Activated naive CD8-positive, alpha-beta T cell treated with anti-CD3 and anti-CD28 coated beads, Interleukin-2, amount 10 ng/mL, durations not matched to agents 7 days and 5 days (primary cell): ENCODE measurements at places on chromosomes 6 and 20. TPM values are rescaled to one million over a fixed set of nuclear protein-coding genes. Genes with fewer than 3 reads are reported as not detected.

- no peak for DNase-seq
Observed at GRCh38 chr20:10079964-10080363, 45.2 kb downstream of the ANKEF1 start.

DNA sequence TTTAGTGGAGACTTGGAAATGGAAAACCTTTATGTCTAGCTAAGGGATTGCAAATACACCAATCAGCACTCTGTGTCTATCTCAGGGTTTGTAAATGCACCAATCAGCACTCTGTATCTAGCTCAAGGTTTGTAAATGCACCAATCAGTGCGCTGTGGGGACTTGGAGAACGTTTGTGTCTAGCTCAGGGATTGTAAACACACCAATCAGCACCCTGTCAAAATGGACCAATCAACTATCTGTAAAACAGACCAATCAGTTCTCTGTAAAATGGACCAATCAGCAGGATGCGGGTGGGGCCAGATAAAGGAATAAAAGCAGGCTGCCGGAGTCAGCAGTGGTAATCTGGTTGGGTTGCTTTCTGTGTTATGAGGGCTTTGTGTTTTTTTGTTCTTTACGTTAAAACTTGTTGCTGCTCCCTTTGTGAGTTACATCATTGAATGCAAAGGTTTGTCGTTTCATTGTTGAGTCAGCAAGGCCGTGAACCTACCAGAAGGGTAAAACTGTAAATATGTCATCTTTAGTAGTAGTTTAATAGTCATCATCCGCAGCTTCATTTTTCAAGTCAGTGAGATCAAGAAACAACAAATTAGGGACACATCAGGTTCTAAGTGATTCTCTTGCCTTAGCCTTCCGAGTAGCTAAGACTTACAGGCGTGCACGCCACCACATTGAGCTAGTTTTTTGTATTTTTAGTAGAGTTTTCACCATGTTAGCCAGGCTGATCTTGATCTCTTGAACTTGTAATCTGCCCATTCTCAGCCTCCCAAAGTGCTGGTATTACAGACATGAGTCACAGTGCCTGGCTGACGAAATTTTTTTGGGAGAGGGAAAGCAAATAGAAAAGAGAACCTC lies 22.7 kb upstream of the NUP153 start:
- DNase-seq: no peak

FAM135A gene
- 7.5 TPM for total RNA-seq

DNA sequence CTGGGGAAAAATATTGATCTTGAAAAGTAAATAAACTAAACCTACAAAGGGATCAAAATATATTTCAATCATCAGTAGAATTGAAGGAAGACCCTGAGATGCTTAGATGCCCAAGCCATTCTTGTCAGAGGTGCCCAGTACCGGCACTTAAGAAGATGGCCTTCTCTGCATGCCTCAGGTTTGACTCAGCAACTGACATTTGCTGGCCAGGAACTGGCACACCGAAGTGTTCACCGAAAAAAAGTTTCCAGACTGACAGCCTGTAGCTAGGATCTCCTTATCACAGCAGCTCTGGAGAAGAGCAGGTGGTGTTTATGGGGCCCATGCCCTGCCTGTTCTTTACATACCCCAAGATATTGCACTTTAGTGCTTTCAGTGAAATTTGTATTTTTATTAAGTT lies 203.2 kb downstream of the MOXD1 start:
- no peak for DNase-seq

DNA sequence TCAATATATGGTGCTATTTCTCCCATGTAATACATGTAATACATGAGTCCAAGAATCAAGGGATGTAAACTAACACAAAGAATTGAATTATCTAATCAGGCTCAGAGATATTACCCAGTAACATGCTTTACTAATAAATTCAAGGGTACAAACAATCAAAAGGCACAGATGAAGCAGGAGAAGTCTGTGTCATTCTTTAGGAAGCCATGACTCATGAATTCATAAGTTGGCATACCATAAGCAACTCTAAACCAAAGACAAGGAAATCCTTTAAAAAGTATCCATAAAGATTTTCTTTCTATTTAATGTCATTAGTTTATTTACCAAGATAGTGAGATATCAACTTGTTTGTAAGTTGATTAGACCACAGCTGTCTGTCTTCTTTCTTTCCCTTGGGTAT lies 446.0 kb upstream of the IMPG1 start:
- DNase-seq: no peak

DNA sequence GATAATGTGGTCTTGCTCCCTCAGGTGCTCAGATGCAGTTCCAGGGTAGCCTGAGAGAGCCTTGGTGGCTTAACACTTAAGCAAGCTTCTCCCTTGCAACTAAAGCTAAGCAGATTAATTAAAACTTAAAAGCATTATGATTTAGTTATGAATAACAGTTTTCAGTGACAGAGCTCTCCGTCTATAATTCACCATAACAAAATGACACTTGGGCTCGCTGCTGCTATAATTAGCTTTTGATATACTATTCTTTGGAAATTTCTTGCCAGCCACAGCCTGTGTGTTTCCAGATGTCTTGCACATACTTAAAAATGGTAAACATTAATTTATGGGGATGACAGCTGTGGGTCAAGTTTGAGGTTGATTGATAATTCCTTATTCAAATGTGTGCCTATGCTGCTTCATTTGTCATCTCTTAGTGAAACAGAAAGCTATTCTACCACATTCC lies 380.5 kb downstream of the TFAP2B start:
- no peak for DNase-seq

GRCh38 chr6:105817370-105817769 lies 268.8 kb upstream of the PRDM1 start:
- DNase-seq: no peak

DNA sequence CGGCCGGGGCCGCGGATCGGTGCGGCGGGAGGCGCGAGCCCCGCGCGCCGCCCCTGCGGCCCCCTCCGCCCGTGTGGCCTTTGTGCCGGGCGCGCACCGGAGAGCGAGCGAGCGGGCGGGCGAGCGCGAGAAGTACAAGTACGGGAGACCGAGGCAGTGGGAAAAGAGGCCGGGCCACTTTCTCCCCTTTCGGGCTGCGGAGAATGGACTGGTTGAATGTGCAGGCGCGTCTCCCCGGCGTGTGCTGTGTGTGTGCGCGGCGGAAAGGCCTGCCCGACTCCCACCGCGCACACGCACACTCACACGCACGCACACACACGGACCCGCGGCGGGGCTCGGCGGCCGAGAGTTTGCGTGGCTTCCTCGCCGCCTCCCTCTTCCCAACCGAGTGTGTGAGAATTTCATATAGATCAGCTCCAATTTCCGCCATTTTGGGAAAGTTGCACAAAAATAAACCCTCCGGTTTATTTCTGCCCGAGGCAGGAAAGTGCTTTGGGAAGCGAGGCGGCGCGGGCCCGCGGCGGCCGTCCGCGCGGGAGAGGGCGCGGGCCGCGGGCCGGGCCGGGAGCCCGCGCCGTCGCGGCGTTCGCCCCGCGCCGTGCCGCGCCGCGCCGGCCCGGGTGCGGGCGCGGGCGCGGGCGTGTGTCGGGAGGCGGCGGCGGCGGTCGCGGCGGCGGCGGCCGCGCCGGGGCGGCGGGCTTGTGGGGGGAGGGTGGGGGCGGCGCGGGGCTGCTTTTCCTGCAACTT lies 1.1 kb downstream of the L3MBTL3 start:
- peak; percentile 64 for DNase-seq
